GM23248 (cell line): ENCODE measurements at places on chromosomes 4 and X. TPM values are rescaled to one million over a fixed set of nuclear protein-coding genes. Genes with fewer than 3 reads are reported as not detected.

The LRAT gene
- polyA plus RNA-seq: 0.13 TPM in 1 of 2 replicates, not detected in the other

The TCEAL7 gene
- polyA plus RNA-seq: 21.8 and 21.9 TPM in 2 replicates

The SPANXD gene
- not detected in 2 replicates for polyA plus RNA-seq

The SLIT2 gene
- polyA plus RNA-seq: 43.9 and 50.8 TPM in 2 replicates

The TBC1D8B gene
- polyA plus RNA-seq: 11.5 and 12.1 TPM in 2 replicates

DNA sequence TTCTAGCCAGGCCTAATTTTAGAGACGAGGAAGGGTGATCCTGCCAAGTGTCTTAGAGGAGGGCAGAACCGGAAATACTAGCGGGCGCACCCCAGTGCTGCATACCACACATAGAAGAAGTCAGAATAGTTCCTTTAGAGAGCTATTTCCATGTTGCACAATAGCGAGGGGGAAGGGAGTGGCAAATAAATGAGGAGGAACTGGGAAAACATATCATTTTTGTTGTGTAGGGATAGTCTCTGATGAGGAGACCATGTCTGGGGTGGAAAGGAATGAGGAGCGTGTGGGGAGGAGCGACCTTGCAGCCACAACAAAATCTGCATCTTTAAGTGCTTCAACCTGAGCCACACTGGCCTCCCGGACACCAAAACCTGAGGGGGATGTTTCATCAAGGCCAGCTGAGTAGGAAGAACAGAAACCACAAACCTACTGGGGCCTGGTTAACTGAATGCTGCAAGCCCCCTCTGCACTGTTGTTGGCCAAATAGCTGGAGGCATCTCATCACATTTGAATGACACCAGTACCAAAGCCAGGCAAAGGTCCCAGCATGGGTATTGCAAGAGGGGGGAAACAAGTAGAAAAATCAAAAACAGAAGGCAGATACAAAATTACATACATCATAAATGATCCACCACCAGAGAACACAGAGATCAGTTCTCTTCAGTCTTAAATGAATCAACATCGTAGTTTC is 26.7 kb upstream of the C1QTNF7 start:
- peak overlapping the region; percentile 20 for H3K4me3 ChIP-seq
- H3K4me1 ChIP-seq: peaks cover 46% of the 10 kb centered on the region
- H3K27me3 ChIP-seq: no peaks in the 10 kb centered on the region
- no peaks in the 10 kb centered on the region for H3K36me3 ChIP-seq
- H3K27ac ChIP-seq: peak overlapping the region; percentile 41

DNA sequence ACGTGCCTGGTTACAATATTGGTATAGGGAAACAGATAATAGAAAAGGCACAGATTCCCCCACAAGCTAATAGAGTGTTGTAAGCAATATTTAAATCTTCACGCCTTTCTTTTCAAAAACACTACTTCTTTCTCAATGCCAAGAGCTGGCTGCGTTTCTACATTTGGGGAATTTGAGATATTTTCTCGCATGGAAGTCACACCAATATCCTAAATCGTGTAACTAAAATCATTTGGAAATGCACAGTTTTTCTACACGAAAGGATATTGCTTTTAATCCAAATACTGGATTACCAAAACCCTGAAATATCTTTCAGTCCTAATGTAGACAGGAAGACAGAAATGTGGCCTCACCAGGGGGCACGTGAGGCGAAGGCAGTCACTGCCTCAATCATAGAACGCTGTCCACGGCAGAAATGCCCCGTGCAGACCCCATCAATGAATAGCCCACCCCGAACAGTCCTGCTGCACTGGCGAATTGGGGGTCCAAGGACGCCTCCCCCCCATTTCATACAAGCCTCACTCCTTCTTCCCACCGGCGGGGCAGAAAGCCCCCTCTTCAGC is 106.6 kb downstream of the NSUN7 start:
- no peak for DNase-seq
- no peak overlapping the region for H3K4me3 ChIP-seq
- no peaks in the 10 kb centered on the region for H3K27me3 ChIP-seq
- H3K4me1 ChIP-seq: no peaks in the 10 kb centered on the region
- no peaks in the 10 kb centered on the region for H3K36me3 ChIP-seq

- H3K27ac ChIP-seq: no peak overlapping the region
- no peak overlapping the region for H3K4me3 ChIP-seq
- no peaks in the 10 kb centered on the region for H3K36me3 ChIP-seq
- no peak for DNase-seq
Measured at GRCh38 chr4:141814499-141814898, 178.1 kb downstream of the IL15 start.

DNA sequence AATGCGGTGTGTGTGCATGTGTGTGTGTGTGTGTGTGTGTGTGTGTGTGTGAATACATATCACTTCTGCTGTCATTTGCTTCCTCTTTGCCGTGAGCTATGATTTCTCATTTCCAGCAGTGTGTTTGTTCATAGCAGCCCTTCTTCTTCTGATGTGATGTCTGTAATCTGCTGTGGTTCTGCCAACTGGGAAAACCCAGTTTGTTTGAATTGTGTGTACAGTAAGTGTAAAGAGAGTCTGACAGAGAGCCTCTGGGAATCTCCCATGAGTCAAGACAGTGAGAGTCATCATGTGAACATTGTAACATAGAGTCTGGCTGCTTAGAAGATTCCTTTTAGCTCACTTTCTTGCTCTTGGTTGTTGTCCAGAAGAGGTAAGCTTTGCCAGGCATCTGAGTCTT is 8.4 kb upstream of the NWD2 start:
- no peaks in the 10 kb centered on the region for H3K4me1 ChIP-seq
- no peak for DNase-seq
- no peak overlapping the region for H3K27ac ChIP-seq
- H3K27me3 ChIP-seq: no peaks in the 10 kb centered on the region

- H3K27ac ChIP-seq: peak overlapping the region; percentile 71
- H3K4me1 ChIP-seq: peaks cover 27% of the 10 kb centered on the region
- no peak overlapping the region for H3K4me3 ChIP-seq
- H3K27me3 ChIP-seq: no peaks in the 10 kb centered on the region
Measured at GRCh38 chr4:10205223-10205622, 88.6 kb upstream of the WDR1 start.

- no peak overlapping the region for H3K27ac ChIP-seq
- H3K4me1 ChIP-seq: peaks cover 5% of the 10 kb centered on the region; the same call in 1 of the 2 replicates
- H3K36me3 ChIP-seq: no peaks in the 10 kb centered on the region
- no peaks in the 10 kb centered on the region for H3K27me3 ChIP-seq
- H3K4me3 ChIP-seq: no peak overlapping the region
Measured at GRCh38 chr4:40675166-40675565, 45.5 kb upstream of the RBM47 start.

DNA sequence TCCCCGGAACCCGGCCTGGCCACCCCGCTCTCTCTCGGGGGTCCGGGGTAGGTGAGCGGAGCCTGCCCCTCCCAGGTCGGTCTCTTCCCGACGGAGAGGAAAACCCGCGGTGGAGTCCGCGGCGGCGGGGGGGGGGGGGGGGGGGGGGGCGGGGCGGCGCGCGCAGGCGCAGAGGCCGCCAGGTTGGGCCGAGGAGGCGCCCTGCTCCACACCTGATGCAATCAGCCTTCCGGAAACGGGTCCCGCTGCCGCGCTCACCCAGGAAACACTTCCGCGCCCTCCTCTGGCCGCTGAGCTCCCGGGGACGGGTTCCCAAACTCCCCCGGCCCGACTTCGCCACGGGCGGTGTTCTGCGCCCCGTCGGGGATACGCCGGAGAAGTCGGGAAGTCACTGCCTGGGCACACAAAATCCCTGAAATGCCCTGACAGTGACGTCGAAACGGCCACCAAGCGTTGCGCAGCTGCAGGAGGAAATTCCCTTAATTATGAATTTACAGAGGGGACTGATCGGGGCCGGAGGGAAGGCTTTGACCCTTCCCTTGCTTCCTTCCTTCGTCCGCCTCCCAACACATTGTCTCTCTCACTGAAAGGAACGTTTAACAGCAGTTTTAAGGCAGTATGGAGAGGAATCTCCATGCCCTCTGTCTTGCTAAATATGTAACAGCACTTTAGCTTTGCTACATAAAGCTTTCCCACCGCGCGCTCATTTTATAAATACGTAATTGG is 2.1 kb upstream of the APBB2 start:
- peak; percentile 85 for DNase-seq
- no peaks in the 10 kb centered on the region for H3K36me3 ChIP-seq
- peak overlapping the region; percentile 81 for H3K27ac ChIP-seq
- peak overlapping the region; percentile 82 for H3K4me3 ChIP-seq
- peaks cover 14% of the 10 kb centered on the region for H3K4me1 ChIP-seq

GRCh38 chr4:22055954-22056353 is 107.4 kb upstream of the KCNIP4 start:
- no peak for DNase-seq
- H3K36me3 ChIP-seq: no peaks in the 10 kb centered on the region
- no peaks in the 10 kb centered on the region for H3K27me3 ChIP-seq
- no peak overlapping the region for H3K4me3 ChIP-seq
- H3K27ac ChIP-seq: no peak overlapping the region

DNA sequence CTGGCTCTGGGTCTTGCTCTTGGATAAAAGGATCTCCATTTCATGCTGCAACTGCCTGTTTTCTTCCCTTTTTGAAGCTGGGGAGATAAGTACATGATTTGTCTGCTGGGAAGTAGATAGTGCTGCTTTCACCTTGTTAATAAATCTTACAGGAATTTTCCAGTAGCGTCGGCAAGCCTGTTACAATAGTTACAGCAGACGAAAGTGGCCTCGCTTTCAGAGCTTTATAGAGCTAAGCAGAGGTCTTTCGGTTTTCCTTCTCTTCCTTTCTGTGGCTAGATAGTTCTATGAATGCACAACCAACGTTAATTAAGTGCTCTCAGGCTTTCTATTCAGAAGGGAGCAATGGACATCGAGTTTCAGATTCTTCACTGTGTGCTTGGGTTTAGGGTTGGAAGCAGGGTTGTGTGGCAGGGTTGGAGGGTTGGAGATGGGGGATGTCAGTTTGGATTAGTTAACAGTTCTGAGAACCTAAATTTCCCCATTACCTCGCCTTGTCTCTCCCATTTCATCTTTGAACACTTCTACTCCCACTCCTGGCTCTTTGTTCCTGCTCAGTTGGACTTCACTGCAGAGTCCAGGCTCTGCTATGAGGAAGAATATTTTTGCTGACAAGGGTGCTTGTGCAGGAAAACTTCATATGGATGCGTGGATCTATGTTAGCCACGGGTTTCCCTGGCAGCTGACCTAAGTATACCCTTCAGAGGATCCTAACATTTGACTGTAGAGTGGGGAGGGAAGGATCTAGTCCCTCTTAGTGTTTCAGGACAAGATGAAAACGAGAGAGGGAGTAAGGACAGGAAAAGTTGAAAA is 237.9 kb downstream of the ARHGAP10 start:
- peaks cover 16% of the 10 kb centered on the region; the same call in 1 of the 2 replicates for H3K36me3 ChIP-seq
- H3K4me1 ChIP-seq: no peaks in the 10 kb centered on the region
- H3K27ac ChIP-seq: no peak overlapping the region
- no peak overlapping the region for H3K4me3 ChIP-seq
- no peaks in the 10 kb centered on the region for H3K27me3 ChIP-seq

GRCh38 chr4:81737865-81738559 is 266.3 kb upstream of the RASGEF1B start:
- no peak for DNase-seq

- peaks cover 78% of the 10 kb centered on the region for H3K4me1 ChIP-seq
- peak; percentile 99 for DNase-seq
- H3K27ac ChIP-seq: peak overlapping the region; percentile 87
- peak overlapping the region; percentile 69 for H3K4me3 ChIP-seq
- H3K36me3 ChIP-seq: peaks cover 26% of the 10 kb centered on the region; the same call in 1 of the 2 replicates
Measured at GRCh38 chr4:10106421-10107039, 10.1 kb downstream of the WDR1 start.

GRCh38 chr4:37549041-37549440 is 137.1 kb downstream of the RELL1 start:
- no peaks in the 10 kb centered on the region for H3K36me3 ChIP-seq
- no peaks in the 10 kb centered on the region for H3K27me3 ChIP-seq
- peak; percentile 52 for DNase-seq
- no peaks in the 10 kb centered on the region for H3K4me1 ChIP-seq

- H3K4me3 ChIP-seq: no peak overlapping the region
- DNase-seq: peak; percentile 82
- no peaks in the 10 kb centered on the region for H3K36me3 ChIP-seq
- H3K27me3 ChIP-seq: no peaks in the 10 kb centered on the region
- peak overlapping the region; percentile 39 for H3K27ac ChIP-seq
Measured at GRCh38 chr4:6272863-6273660, 3.4 kb downstream of the WFS1 start.

DNA sequence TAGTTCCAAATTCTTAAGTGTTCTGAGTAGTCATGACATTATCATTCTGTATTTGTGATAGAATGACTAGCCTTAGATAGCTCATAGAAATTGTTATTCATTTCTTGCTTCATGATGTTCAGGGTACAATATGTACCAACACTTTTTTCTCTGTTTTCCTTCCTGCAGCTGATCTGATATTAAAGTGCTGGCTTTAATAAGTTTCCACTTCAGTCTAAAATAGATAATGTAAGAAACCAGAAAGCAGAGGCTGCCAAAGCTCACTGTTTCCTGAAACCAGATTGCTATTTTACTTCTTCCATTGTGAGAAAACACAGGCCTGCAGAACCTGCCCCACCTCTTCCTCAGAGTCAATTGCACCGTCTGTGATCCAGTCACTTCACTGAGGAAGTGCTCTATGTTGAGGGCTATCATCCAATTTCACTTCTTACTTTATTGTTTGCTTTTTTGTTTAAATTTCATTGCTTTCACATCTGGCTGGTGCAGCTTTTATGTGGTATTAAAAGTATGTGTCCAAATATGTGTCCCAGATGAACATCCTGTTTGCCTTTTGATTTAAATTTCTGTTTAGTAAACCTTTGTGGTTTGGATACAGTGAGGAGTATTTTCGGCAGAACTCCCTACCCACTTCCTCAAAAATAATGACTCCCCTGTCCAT is 652.1 kb downstream of the ANKRD50 start:
- no peaks in the 10 kb centered on the region for H3K27me3 ChIP-seq
- DNase-seq: peak; percentile 43
- no peak overlapping the region for H3K27ac ChIP-seq

GRCh38 chrX:119614776-119615175 is 8.6 kb upstream of the NKRF start:
- no peak for DNase-seq
- no peak overlapping the region for H3K27ac ChIP-seq
- H3K36me3 ChIP-seq: no peaks in the 10 kb centered on the region
- H3K4me1 ChIP-seq: no peaks in the 10 kb centered on the region

DNA sequence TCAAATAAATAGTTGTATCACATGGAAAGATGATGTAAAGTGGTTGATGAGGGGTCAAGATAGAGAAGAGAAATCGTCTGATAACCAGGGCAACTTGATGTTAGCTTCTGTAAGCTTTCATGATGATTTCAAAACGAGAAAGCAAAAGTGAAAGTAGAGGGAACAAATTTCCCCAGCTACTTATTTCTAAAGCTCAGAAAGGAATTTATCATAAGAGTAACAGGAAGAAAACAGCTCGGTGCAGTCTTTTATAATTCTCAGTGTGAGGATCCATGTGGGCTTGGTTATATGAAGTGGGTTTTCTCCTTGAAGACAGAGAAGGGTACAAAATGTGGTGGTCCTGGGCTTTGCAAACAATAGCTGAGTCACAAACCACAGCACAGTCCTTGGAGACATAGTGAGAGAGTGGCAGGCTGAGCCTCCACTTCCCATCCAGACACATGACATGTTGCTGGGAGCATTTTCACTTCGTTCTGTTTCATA is 32.1 kb upstream of the GLRA2 start:
- no peaks in the 10 kb centered on the region for H3K27me3 ChIP-seq
- H3K4me1 ChIP-seq: no peaks in the 10 kb centered on the region
- DNase-seq: peak; percentile 31
- peak overlapping the region; percentile 21; the same call in 1 of the 2 replicates for H3K27ac ChIP-seq
- no peaks in the 10 kb centered on the region for H3K36me3 ChIP-seq

GRCh38 chr4:26557164-26557563 is 26.7 kb upstream of the TBC1D19 start:
- peaks cover 22% of the 10 kb centered on the region for H3K4me1 ChIP-seq
- peak; percentile 95 for DNase-seq
- no peaks in the 10 kb centered on the region for H3K36me3 ChIP-seq
- H3K27me3 ChIP-seq: no peaks in the 10 kb centered on the region
- no peak overlapping the region for H3K4me3 ChIP-seq
- peak overlapping the region; percentile 57; the same call in 1 of the 2 replicates for H3K27ac ChIP-seq

- no peak overlapping the region for H3K4me3 ChIP-seq
- H3K4me1 ChIP-seq: peaks cover 23% of the 10 kb centered on the region
- DNase-seq: peak; percentile 45
- no peaks in the 10 kb centered on the region for H3K27me3 ChIP-seq
- H3K36me3 ChIP-seq: peaks cover 3% of the 10 kb centered on the region; the same call in 1 of the 2 replicates
Measured at GRCh38 chr4:102569200-102569599, 68.0 kb downstream of the NFKB1 start.
